ENCODE measurements at places on chromosomes 5 and 9.

- no peak for DNase-seq
Observed at GRCh38 chr5:90932052-90932699, 373.6 kb downstream of the ADGRV1 start.

DNA sequence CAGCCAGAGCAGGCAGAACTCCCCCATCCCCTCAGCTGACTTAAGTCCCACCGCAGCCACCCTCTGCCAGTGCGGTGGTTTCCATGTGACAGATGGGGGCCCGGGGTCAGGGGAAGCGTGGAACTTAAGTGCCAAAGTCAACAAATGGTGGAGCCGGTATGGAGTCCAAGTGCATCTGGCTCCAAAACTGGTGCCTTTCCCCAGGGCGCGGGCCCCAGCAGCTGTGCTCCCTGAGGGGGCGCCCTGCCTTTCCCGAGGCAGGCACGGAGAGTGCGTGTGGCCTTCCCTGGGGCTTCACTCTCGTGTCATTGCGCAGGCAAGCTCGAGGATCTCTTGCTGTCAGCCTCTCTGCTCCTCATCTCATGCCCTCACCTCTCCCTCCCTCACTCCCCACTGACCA is 33.8 kb downstream of the SLC46A2 start:
- no peak for DNase-seq

- DNase-seq, result no peak
Observed at GRCh38 chr5:6291961-6292360, 86.4 kb downstream of the MED10 start.

DNA sequence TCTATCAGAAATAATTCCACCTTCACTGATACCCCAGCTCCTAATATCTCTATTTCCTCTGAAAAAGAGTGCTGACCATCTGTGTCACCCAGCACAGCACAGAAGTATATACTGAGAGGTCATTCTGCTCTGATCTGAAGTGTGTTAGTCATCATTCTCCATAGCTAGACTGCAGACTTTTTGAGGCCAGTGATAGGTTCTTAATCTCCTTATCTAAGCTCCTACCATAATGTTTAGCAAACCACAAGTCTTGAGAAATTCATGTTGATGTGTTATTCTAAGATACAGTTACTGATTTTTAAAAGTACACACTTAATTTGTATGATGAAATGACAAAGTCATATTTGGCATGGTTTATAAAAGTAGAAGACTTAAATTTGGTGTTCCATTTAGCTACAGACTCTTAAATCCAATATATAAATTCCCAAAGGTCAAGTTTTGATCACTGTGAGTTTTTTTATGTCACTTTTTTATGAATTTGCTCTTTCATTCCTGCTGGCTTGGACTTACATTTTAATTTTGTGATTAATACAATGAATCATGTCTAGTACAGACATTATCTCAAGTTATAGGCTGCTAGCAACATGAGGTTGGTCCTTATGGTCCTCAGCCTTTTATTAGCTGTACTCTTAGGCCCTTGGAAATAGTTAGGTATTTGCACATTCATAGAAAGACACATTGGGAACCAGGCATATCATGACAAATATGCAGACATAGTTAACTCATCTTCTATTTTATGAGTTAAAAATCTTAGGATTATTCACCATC is 380.8 kb downstream of the EBF1 start:
- no peak for DNase-seq

GRCh38 chr5:22852807-22853660 is at the start of gene CDH12:
CDH12 (minus strand) TSS chr5:22853344.
- DNase-seq, result no peak

DNA sequence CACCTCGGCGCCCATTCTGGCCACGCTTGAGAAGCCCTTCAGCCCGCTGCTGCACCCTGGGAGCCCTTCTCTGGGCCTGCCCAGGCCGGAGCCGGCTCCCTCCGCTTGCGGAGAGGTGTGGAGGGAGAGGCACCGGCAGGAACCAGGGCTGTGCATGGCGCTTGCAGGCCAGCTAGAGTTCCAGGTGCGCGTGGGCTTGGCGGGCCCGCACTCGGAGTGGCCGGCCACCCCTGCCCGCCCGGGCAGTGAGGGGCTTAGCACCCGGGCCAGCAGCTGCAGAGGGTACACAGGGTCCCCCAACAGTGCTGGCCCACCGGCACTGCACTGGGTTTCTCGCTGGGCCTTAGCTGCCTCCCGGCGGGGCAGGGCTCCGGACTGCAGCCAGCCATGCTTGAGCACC is 72.3 kb upstream of the SYK start:
- no peak for DNase-seq

DNA sequence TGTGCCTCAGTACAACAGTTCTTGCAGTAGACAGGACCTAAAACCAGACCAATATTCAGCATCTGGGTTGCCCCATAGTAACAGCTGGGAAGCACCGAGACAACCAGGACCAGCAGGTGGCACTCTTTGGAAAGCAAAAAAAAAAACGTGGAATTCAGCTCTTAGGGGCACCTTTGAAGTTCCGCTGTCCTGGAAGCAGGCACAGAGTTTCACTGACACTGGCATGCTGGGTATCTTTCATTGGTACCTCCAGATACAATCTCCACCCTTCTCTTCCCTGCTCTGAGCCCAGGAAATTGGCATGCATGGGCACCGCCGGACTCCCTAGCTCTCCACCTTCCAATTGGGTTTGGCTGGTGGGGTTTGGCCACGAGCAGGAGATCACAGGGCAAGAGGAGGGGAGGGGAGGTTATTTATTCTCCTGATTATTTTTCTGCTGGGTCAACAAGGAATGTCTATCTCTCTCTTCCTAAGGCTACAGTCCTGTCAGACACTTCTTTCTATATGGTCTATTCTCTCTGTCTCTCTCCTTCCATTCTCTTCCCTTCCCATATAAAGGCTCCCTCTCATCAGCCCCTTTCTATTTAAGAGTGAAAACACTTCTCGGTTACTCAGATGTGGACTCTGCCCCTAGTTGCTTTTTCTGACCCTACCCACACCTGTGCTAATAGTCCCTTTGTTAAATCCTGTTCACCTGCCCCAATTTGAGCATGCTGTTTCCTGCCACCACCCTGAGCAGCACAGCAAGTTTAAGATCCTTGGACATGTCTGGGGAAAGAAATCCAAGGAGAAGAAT is 1.9 kb upstream of the IDNK start:
- DNase-seq, result no peak

DNA sequence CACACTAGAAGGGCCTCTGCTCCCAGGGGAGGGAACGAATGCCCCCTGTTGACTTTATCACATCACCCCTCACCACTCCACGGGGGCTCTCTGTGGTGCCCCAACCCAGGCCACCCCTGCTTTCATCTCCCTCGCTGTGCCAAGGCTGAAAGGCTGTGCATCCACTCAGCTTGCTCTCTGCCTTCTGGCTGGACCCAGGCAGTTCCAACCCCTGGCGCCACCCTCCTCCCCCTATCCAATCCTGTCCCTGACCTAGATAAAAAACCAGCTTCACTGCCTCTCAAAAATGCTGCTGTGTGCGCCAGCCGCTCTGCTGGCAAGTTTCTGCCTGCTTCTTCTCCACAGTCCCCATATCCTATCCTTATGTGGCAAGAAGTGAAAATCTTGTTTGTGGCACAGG is 22.4 kb upstream of the CORO2A start:
- DNase-seq, result no peak

- DNase-seq, result no peak
Observed at GRCh38 chr5:151890299-151890698, 34.4 kb downstream of the GLRA1 start.

- DNase-seq, result no peak
Observed at GRCh38 chr9:99677281-99677680, 144.4 kb upstream of the NR4A3 start.

- no peak for DNase-seq
Observed at GRCh38 chr5:133446440-133446839, 165.9 kb downstream of the FSTL4 start.

DNA sequence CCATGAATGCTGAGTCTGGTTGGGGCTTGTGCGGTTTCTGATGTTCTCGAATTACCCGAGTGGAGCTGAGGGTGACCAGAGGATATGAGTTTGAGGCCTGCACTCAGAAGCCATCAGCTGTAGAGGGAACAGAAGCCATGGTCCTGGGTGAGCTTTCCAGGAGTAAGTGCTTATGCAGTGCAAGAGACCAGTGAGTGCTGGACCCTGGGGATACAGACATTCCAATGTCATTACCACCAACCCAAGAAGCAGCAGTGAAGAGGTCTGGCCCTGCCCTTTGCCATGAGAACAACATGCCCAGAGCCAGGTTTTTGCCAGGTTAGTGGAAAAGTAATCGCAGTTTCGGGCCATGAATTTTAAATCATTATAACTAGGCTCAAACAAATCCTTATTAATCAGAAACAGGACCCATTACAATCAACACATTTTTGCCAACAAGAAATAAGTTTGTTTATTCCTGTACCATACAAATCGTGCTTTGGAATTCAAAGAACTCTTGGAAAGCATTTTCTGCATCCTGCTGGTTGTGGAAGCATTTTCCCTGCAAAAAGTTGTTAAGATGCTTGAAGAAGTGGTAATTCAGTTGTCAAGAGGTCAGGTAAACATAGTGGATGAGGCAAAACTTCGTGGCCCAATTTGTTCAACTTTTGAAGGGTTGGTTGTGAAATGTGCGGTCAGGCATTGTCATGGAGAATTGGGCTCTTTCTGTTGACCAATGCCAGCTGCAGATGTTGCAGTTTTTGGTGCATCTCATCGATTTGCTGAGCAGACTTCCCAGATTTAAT is 154.6 kb downstream of the SYK start:
- no peak for DNase-seq

GRCh38 chr9:90987566-90987965 is 185.9 kb downstream of the SYK start:
- DNase-seq, result no peak

DNA sequence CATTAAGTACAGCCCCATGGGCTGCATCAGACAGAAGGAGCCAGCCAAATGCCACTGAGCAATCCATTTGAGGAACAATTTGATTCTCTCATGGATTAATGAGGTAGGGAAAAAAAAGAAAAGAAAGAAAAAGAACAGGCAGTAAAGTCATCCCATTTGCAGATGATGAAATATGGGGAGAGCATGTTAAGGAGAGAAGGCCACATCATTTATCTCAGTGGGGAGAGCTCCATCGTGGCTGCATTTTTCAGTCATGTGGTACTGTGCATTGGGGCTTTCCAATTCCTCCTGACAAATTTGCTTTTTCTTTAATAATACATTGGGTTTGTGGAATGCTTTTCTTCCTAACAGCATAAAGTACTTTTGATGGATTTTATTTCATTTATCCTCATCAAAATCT is 375.2 kb upstream of the TLE4 start:
- DNase-seq, result no peak

DNA sequence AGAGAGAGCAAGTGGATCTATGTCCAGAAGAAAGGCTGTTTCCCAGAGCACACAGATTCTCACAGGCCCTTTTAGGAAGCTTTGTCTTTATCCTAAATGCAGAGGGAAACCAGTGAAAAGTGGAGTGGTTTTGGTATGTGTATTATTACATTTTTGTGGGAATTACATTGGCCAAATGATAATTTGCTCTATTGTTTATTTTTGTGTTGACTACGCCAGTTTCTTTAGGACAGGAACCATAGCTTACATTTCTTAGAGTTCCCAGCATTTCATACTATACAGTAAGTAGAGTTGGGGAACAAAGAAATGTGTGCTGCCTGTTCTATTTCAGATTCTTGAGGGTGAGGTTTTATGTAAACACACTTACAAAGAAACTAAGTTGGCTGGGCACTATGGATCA is 29.4 kb upstream of the SPATA31D4 start:
- DNase-seq, result no peak

- DNase-seq, result no peak
Observed at GRCh38 chr9:116403171-116403570, 249.6 kb downstream of the PAPPA start.

GRCh38 chr5:16926417-16926816 is 9.7 kb downstream of the MYO10 start:
- no peak for DNase-seq

DNA sequence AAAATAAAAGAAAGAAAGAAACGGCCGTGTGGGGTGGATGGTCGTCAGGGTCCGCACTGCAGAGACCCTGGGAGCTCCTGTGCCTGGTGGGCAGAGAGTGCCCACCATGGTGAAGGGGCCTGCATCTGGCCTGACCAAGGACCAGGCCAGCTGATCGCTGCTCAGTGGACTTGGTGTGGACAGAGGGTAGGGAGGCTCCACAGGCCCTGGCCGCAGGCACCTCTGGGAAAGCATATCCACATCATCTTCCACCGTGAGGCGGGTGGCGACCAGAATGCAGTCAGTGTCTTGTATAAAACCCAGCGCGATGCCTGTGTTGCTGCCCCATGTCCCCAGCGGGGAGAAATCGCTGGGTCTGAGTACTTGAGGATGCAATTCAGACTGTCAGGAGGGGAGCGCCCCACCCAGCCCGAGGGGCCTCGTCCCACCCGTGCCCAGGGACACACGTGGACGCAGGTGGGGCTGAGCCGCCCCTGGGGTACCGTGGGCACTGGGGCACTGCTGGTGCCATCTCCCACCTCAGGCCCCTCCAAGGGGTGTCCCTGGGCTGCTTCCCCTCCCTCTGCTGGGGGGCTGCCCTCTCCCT is 27.8 kb upstream of the SLC6A19 start:
- DNase-seq, result no peak

DNA sequence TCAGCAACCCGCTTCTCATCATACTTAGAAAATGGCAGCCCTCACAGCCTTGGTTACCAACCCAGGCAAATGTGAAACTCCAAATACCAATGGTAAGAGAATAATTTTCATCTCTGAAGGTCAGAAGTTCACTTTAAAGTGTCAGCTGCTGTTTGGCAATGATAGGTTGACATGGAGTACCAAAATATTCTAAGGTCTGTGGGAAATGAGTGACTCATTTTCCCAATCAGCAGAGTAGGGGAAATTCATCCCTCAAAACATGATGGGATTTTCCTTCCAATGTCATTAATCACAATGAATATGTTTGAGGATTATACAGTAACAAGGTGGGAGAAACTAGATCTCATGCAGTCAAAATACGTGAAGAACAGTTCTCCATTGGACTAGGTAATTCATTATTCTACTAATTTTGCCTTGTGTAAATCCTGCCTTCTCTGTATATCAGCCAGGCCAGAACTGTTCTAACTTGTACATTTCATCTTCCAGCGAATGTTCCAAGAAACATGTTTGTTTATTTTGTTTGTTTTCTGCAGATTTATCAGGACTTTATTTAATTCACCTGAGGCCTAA is 53.1 kb upstream of the ERBIN start:
- DNase-seq, result no peak

GRCh38 chr5:165497707-165498106 is 1992.3 kb downstream of the MAT2B start:
- DNase-seq, result no peak

DNA sequence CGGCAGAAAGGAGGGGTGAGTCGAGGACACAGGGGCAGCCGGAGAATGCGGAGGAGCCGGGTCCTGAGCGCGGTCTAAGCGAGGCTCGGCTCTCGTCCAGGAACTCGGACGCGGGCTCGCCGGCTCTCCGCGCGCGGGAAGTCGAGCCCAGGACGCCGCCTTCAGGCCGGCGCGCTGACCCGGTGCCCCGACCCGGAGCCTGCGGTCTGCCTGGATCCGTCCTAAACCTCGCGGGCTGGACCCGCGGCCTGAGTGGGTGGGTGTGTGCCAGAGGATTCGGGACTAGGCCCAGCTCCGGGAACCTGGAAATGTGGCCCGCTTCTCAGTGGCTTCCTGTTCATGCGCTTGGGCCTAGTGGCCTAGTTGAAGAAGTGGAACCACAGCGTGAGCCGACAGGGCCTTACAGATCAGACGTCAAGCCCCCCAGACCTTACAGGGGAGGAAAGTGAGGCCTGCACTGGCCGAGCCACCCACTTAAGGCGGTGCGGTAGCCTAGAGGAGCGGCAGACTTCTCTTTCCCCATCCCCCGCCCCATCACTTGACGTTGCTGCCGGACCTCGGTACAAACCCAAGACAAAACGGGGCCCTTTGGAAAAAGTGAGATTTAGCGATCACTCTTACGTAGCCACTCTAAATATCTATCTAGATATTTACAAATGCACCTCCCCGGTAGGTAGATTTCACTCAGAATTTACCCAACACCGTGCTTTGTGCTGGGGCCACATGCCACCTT is 1.2 kb downstream of the CDKN2B-AS1 start:
- DNase-seq, result no peak

Data from activated gamma-delta T cell treated with anti-CD3 and anti-CD28 coated beads, Interleukin-2, amount 50 U/mL, for 16 hours (primary cell).